Right kidney (tissue), 9 donors: ENCODE measurements at places on chromosomes 5 and 9.

DNA sequence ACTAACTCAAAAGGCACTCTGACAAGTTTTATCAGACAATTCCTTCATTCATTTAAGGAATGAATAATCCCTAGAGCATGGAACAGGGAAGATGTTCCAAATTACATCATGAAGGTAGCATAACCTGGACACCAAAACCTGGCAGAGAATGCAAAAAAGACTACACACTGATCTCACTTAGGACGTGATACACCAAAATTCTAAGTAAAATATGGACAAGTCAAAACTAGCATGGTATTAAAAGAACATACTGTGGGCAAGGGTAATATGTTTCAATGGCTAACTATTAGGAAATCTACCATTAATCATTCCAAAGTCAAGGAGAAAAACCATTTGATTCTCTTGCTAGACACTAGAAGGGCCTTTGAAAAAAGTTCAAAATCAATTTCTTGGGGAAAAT lies 176.5 kb downstream of the HSPA4 start:
- no peak for DNase-seq

DNA sequence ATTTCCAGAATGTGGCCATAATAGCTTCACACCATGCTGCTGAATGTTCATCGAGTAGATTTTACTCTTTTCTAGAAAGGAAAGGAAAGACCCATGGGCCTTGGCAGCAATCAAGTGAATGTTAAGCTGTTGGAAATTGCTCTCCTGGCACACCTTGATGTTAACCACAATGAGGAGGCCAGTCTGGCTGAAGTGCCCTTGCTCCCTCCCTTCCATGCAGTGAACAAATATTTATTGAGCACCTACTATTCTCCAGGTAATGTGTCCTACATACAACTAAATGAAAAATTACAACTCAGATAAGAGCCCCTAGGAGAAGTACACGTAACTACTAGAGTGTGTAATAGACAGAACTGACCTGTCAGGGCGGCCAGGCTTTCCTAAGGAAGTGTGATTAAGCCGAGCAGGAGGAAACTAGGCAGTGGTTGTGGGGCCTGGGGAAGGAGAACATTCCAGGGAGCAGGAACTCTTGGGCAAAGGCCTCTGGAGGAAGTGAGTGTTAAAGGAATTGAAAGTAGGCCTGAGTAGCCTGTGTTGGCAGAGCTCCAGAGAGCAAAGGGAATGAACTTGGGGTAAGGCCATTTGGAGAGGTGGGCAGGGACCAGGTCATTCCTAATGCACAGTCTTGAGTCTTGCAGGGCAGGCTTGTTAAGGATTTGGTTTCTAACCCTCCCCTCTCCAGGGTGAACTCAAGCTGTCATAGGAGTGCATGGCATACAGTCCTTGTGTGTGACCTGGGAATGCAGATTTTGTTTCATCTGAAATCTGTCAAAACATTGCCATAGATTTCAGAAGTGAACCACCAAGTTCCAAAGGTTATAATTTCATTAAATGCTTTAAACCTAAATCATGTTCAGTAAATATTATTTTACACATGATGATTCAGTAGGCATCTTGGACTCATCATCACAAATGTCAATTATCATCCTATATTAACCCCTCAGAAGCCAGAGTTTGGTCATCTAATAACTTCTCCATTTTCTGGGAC lies 9.0 kb upstream of the ZSWIM6 start:
- DNase-seq, result no peak

DNA sequence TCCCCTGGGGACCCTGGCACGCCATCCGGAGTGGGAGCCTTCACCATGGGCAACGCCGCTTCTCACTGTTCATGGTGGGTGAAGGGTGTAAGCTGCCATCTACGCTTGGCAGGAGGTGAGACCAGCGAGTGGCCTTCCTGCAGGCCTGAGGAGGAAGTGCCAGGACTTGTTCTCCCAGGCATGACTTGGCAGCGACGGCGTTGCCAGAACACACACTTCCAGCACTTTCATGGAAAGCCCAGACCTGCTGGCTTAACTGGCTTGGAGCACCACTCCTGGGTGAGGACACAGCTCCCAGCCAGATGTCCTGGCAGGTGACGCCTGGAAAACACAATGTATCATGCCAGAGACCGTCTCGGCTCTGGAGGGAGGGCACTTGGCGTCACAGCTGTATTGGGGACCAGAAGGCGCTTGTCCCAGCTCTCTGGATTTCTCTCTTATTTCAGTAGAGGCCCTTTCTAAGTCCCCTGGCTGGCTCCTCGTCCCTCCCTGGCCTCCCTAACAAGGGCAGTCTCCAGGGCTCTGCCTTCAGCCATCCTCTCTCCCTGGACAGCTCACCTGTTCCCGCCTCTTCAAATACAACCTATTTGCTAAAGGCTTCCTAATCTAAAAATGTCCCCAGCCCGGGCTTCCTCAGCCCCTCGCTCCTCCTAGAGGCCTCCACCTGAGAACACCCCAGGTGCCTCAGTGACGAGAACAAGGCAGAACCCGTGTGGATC lies 188.3 kb downstream of the OLFM1 start:
- DNase-seq, result no peak

DNA sequence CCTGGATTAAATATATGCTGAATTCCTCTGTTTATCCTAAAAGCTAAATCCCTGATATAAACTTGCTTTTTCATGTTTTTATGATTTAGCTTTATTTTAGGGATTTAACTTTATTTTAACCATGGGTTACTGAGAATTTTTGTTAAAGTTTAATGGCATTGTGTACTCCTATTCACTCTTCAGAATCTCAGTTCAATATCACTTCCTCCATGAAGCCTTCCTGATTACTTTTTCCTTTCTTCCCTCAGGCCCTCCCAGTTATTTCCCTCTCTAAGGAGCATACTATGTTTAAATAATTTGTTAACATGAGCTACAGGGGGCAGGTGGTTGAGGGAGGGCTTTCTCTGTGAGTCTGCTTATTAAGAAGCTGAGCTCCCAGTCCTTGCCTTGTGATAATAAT lies 149.9 kb downstream of the MTX3 start:
- DNase-seq, result no peak

DNA sequence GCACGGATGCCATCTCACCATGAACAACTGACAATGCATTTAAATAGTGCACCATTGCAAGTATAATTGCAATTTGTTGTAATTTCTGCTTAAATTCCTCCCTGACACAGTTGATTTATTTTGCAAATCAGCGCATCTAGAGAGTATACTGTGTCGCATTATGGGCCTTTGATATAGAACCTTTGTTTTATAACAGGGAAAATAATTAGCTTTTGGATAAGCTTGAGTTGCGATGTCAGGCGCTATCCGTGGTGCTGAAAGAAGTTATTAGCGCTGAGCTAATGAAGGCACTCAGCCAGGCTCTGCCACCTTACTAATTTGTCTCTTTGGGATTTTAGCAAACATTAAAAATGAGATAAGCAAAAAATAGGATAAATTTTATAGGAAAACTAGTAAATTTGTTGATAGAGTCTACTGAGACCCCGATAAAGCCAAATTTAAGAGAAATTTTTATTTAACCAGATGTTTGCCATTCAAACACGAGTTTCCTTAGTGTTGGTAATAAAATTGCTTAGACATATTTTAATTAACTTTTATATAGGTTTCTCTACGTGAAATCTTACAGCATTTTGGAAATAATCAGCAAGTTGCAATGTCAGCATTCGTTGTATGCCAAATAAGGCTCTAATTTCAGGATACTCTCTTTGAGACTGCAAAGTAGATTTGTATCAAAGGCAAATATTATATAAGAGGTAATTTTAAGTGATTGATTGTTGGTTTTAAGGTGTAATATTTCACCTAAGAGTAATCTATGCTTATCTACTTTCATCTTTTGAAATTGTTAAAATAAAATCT lies 355.5 kb downstream of the TLR4 start:
- peak; percentile 15 for DNase-seq

GRCh38 chr5:104071887-104072286 lies 509.3 kb upstream of the NUDT12 start:
- DNase-seq, result no peak

GRCh38 chr5:160697281-160697680 lies 154.7 kb downstream of the ATP10B start:
- no peak for DNase-seq

GRCh38 chr5:113437111-113437510 lies 2.3 kb upstream of the TSSK1B start:
- DNase-seq, result no peak

DNA sequence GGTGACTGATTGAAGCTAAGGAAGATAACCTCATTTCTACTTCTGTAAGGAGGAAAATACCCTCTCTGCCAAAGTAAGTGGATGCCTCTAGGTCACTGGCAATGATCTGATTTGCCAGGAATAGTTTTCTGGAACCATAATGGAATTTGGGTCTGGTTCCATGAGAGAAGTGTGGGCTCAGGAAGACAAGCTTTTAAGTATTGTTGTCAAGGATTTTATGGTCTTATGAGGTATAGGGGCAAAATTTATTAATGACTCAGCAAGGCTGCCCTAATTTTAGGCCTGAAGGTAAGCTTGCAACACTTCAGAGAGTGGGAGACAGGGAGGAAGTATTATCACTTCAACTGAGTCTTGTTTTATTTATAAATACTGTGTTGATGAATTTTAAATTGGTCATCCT lies 322.6 kb upstream of the ACTBL2 start:
- DNase-seq, result no peak

- DNase-seq, result peak; percentile 30
Measured at GRCh38 chr9:107222020-107222522, 61.0 kb upstream of the RAD23B start.

DNA sequence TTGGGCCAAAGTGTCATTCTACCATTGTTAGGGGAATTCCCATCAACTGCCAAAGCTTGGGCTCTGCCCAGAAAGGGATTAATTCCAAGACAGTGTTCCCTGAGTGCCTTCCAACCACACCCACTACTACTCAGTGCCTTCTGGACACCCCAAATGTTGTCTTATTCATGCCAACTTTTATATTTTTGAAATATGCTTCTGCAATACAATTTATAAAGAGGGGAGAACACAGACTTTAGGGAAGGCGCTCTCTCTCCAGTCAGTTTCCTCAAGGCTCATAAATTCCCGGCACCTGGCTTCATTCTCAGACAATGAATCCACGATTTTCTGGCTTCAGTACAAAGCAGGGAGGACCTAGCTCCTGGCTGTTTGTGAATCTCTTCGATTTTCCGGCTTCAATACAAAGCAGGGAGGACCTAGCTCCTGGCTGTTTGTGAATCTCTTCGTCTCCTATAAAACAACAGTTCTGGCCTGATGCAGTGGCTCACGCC lies 120.1 kb upstream of the MYO10 start:
- DNase-seq, result no peak

- DNase-seq, result no peak
Measured at GRCh38 chr5:162078805-162079204, 11.2 kb downstream of the GABRG2 start.

GRCh38 chr9:117664419-117664818 lies 39.8 kb upstream of the TLR4 start:
- DNase-seq, result no peak

GRCh38 chr5:1557114-1557873 lies 33.5 kb upstream of the LPCAT1 start:
- DNase-seq, result no peak

GRCh38 chr9:38249587-38250210 lies 142.8 kb upstream of the ALDH1B1 start:
- no peak for DNase-seq

GRCh38 chr5:40976041-40976440 lies 66.7 kb downstream of the C7 start:
- DNase-seq, result no peak

DNA sequence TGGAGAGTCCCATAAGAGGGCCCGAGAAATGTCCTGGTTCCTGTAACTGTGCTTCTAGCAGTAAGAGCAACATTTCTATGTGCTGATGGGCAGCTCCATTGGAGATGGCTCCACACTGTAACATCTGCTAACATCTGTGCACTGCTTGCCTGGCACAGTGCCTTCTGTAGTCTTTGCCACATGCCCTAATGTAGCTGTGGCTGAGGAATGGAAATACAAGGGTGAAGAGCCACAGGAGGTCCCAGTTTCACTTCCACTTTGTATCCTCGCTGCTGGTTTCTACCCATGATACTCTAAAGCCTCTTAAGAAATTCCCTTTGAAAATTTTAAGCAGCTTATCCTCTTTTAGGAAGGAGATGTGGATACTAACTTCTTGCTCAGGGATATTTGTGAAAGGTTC lies 97.4 kb downstream of the HOMER1 start:
- no peak for DNase-seq

DNA sequence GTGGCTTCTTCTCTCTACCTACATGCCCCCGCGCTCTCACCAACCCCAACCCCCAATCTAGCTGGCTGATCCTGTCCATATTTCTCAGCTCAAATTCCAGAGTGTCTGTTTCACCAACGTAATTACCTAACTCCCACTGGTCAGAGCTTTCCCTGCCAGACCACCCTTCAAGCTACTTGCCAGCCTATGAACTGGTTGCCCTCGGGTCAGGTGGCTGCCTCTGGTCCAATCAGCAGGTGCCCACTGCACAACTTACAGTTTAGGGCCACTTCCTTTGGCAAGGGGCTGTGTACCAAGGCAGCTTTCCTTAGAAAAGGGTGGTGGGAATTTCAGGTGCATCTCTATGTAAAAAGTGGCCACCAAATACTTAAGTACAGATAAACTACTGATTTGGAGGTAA lies 92.2 kb upstream of the SLC30A5 start:
- no peak for DNase-seq

- DNase-seq, result no peak
Measured at GRCh38 chr5:143737062-143737461, 74.9 kb upstream of the HMHB1 start.

- no peak for DNase-seq
Measured at GRCh38 chr9:123784518-123784917, 145.4 kb downstream of the DENND1A start.

DNA sequence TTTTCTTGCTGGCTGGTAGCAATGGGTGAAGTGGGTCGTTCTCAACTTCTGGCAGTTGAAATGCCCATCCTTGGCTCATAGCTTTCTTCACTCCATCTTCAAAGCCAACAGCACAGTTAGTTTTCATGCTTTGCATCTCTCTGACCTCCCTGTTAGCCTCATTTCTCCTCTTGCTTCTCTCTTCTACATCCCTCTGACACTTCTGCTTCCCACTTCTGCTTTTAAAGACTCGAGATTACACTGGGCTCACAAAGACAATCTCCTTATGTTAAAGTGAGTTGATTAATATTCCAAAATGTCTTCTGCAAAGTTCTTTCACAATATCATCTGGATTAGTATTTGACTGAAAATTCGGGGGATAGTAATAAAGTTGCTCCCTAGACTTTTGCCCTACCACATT lies 684.8 kb upstream of the CCNG1 start:
- DNase-seq, result no peak

DNA sequence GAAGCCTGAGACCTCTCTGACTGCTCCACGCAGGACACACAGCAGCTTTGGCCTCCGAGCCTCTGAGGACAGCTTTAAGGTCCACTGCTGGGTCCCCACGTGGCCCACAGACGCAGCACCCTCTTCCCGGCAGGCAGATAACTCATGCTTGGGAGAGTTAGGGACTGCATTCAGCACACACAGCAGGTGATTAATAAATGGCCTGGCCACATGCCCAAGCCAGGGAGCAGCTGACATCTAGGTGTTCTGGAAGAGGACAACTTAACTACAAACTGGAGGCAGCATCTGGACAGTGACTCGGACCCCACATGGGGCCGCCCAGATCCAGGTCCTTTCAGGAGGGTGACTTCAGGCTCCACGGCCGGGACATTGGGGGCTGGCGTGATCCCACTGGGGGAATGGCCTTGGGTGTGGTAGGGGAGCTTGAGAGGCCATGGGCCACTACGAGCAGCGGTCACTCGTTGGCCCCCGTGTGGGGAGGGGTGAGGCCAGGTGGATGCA lies 11.3 kb downstream of the NINJ1 start:
- DNase-seq, result no peak
